ENCODE measurements at places on chromosomes 3 and 15.

DNA sequence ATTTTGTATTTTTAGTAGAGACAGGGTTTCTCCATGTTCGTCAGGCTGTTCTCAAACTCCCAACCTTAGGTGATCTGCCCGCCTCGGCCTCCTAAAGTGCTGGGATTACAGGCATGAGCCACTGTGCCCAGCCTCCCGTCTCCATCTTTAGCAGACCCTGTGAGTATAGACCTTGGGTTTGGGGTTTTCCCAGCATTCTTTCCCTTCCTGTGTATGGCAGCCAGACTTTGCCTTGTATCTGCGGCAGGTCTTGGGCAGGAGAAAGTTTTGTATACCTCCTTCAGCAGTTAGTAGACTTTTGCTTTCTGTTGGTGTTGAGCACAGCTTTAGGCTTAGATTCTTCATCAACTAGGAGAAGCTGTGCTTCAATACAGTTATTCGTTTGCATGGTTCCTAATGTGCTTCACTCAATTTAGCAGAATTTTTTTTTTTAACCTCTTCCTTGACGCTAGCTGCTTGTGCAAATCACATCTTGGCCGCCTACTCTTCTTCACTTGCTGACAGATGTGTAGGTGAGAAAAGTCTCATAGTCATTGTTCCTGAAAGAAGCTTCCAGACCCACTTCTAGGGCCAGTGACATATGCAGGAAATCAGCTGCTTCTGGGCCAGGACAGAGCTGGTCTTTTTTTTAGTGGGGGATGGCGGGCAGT, 38.4 kb downstream of the MAP2K1 start:
- DNase-seq = no peak

GRCh38 chr15:82186719-82187406, 75.7 kb downstream of the EFL1 start:
- no peak for DNase-seq

DNA sequence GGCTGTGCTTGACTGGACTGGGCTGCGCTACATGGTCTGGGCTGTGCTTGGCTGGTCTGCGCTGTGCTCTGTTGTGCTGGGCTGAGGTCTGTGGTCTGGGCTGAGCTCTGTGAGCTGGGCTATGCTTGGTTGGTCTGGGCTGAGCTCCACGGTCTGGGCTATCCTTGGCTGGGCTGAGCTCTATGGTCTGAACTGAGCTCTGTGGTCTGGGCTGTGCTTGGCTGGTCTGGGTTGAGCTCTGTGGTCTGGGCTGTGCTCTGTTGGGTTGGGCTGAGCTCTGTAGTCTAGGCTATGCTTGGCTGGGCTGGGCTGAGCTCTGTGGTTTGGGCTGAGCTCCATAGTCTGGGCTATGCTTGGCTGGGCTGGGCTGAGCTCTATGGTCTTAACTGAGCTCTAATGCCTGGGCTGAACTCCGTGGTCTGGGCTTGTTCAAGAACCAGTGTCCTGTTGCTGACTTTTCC, 92.0 kb downstream of the PLXNA1 start:
- DNase-seq = peak; percentile 59

- DNase-seq = no peak
Observed at GRCh38 chr3:194083637-194084224, 52.2 kb upstream of the HES1 start.

DNA sequence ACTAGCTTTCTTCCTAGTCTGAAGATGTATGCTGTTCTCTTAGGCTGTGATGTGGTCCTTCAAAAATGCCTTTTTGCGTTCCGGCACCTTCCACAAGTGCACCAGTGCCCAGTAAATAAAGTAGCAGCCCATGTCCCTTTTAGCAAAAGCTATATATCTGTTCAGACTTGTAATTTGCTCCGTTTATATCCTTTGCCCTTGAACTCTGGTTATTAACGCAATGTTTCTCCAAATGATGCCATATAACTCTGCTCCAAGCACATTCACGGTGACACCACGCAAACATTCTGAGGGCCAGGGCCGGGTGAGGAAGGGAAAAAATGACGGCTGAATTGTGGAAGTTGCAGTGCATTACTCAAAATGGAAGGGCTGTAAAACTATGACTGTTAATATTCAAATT, 1001.1 kb upstream of the NR2F2 start:
- DNase-seq = no peak

DNA sequence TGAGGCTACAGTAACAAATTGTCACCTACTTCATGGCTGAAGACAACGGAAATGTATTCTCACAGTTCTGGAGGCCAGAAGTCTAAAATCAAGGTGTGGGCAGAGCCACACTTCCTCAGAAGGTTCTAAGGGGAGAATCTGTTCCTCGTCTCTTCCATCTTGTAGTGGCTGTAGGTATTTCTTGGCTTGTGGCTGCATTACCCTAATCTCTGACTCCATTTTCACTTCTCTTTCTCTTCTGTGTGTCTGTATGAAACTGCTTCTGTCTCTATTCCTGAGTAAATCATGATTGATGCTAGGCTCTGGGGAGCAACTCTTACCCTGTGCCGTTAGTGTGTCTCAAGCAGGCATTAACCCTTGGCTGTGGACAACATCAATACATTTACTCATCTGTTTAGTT, 164.7 kb downstream of the SQOR start:
- DNase-seq = no peak

GRCh38 chr15:48861813-48862431, 16.0 kb upstream of the EID1 start:
- DNase-seq = peak; percentile 70

- DNase-seq = no peak
Observed at GRCh38 chr3:78495301-78495700, 1272.5 kb downstream of the ROBO1 start.

GRCh38 chr3:72901840-72902239, 14.0 kb downstream of the GXYLT2 start:
- DNase-seq = no peak

- peak; percentile 88 for DNase-seq
Observed at GRCh38 chr15:57609805-57610529, 18.3 kb downstream of the MYZAP start.

DNA sequence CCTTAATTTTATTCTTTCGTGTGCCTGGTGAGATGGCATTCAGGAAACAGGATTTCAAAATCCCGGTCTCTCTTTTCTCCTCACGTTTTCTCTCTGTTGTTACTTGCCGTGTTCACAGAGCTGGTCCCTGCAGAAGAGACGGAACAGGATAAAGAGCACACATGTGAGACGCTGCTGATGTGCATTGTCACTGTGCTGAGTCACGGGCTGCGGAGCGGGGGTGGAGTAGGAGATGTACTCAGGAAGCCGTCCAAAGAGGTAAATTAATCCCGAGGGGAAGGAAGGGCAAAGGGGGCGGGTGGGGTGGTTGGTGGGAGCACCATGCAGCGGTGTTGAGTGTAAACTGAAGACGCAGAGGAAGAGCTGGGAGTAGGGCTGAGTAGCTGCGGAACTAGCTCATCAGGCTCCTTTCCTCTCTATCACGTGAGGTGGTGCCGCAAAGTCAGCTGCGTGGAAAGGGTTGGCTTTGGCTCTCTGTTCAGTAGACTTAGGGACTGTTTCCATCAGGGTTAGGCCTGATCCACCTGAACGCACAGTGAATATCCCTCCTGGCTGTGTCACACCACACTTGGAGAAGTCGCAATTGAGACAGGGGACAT, 164.8 kb upstream of the BHLHE40 start:
- DNase-seq = no peak

DNA sequence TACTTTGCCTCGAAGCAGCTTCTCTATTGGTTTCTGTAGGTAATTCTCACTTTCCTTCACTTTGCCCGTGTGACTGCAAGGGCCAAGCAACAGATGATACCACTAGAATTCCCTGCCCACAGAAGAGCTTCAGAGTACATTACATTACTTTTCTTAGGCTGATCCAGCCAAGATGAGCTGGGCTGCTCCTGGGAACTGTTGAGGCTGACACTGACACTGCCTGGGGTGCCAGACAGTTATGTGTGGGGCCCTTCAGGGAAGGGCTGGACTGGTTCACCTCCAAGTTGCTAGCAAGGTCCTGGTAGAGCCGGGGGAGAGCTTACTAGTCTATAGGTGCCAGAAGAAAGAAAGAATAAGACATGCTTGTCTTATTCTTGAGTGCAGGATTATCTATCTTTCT, 19.0 kb downstream of the GORASP1 start:
- no peak for DNase-seq

GRCh38 chr15:77597804-77598453, 34.8 kb downstream of the LINGO1 start:
- no peak for DNase-seq

DNA sequence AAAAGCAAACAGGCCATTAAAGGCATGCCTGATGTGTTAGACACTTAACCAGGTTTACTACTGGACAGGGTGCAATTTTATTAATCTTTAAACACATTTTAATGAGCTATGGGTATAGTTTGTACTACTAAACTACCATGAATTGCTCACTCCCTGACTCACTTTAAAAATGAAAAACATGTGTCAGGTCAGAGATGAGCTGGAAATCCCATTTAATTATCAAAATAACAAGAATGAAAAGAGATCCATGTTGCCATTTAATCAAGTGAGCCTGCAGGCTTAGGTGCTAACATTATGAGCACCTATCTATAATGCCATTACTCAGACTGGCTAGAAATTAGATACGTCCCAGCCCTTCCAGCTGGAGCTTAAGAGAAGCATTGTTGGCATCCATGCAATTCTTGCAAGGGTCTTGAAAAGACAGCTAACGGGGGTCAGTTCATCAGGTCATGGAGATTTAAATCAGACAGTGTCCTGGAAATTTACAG, 224.4 kb downstream of the THRB start:
- no peak for DNase-seq

- DNase-seq = no peak
Observed at GRCh38 chr3:7504886-7505775, 644.2 kb downstream of the GRM7 start.

DNA sequence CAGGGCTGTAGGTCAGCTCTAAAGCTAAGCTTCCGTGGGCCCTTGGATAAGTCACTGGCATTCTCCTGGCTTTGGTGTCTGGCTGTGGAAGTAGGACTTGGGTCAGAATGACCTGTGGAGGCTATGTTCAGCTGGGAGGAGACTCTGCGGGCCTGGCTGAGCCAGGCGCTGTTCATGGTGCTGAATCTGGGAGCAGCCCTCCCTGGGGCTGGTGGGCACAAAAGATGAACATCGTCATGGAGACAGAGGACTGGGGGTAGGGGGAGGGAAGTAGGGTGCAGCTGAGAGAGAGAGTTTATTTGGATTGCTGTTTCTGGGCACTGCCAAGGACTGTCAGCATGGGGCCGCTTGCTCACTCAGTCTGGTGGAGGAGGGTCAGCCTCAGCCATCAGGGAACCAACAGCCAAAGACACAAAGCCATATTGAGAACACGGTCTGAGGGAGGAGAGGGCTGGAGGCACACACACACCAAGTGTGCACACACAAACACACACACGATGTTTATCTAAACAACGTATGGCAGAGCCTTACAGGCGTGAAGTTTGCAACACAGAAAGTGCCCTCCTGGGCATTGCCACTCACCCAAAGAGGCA, 120.7 kb upstream of the LINGO1 start:
- DNase-seq = peak; percentile 86

- DNase-seq = no peak
Observed at GRCh38 chr3:53236112-53236841, 19.5 kb downstream of the TKT start.

GRCh38 chr3:10780243-10780642, 35.8 kb upstream of the SLC6A11 start:
- DNase-seq = no peak

- peak; percentile 59 for DNase-seq
Observed at GRCh38 chr15:55618387-55618786, 30.2 kb upstream of the PYGO1 start.

DNA sequence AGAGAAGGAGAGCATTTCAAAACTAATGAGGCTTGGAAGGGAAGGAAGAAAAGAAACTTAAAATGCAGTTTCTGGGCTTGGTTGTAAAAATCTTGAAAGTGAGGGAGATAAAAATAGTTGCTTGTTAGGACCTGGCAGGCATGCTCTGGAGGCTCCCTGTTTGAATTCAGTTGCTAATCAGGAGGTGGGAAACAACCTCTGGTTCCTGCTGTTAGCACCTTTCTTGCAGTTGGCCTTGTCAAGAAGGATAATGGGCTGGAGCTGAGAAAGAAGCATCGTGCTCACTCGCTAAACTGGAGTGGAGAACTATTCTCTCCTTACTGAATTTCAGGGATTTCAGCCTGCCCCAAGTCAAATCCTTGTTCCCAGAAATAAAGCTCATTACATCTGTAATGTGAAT, 23.4 kb downstream of the SNAPC5 start:
- DNase-seq = no peak

DNA sequence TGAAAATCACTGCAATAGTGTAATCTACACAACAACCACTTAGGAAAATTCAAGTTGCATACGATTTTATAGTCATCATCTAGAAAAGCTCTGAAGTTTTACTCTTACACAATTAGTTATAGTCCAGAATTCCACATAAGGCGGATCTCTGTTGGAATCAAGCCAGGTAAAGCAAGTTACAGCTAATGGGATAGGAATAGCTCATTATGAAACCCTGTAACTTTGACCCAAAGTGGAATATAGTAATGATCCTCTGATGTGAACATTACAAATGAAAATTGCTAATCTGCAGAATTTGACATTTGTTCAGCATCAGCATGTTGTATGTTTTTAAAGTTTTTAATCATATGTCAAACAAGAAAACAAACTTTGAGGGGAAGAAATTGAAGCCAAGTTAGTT, 4.4 kb downstream of the CERS3 start:
- no peak for DNase-seq

DNA sequence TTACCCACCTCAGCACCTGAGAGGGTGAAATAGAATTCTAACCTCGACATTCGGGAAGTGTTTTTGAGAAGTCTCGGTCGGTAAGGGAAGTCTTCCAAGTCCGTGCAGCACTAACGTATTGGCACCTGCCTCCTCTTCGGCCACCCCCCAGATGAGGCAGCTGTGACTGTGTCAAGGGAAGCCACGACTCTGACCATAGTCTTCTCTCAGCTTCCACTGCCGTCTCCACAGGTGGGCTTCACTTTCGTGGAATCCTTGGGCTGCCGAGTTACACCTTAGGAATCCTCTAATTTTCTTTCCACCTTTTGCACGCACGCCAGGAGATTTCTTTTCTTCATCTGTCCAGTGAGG, 775 bp downstream of the CCNDBP1 start:
- no peak for DNase-seq

DNA sequence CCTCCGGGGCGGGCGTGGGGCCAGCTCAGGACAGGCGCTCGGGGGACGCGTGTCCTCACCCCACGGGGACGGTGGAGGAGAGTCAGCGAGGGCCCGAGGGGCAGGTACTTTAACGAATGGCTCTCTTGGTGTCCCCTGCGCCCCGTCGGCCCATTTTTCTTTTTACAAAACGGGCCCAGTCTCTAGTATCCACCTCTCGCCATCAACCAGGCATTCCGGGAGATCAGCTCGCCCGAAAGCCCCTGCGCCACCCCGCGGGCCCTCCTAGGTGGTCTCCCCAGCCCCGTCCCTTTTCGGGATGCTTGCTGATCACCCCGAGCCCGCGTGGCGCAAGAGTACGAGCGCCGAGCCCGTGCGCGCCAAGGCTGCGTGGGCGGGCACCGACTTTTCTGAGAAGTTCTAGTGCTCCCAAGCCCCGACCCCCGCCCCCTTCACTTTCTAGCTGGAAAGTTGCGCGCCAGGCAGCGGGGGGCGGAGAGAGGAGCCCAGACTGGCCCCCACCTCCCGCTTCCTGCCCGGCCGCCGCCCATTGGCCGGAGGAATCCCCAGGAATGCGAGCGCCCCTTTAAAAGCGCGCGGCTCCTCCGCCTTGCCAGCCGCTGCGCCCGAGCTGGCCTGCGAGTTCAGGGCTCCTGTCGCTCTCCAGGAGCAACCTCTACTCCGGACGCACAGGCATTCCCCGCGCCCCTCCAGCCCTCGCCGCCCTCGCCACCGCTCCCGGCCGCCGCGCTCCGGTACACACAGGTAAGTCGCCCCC, at the start of gene THBS1:
Gene THBS1, plus strand, starts transcription at position 595 of the 757 bp plus-strand sequence. CDS start 779 bp downstream, outside the sequence.
- DNase-seq = peak; percentile 82

Measured in HAP-1 (cell line).